ENCODE measurements at places on chromosomes 12 and 14.

- no peak for DNase-seq
Observed at GRCh38 chr12:104852896-104853295, 105.2 kb downstream of the SLC41A2 start.

DNA sequence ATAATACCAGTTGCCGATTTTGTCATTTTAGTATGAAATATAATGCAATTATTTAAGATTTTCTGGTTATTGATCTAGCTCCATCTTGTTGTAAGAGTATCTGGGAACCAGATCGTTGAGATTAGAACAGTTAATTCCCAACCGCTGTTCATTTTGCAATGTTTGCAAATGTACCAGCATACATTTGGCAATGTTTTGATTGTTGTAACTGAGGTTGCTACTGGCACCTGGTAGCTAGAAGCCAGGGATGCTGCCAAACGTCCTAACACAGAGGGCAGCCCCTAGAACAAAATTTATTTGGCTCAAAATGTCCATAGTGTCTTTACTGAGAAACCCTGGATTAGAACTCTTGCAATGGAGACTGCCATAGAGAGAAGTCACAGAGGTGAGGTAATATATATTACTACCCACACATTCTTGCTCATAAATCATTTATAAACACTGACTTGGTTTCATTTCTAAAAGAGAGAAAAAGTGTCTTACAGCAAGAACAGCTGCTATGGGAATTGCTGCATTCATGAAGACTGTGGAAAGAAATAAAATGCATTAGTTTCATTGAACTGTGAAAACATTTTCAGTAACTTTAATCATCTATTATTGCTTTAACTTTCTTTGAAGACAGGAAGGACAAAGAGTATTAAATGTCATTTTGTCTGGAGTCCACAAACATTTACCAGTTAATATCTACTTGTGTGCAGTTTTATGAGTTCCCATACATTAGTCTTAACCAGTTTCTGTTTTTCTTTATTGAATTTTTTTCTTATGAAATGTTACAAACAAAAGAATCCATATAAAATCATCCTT, 46.2 kb downstream of the ABCC9 start:
- DNase-seq, result no peak

GRCh38 chr12:51059086-51059485, 11.0 kb downstream of the LETMD1 start:
- DNase-seq, result no peak

GRCh38 chr12:57096748-57097553, 8.0 kb downstream of the NAB2 start:
- DNase-seq, result no peak

GRCh38 chr12:132610051-132610759, at the start of gene LRCOL1:
Gene LRCOL1 (minus strand): TSS chr12:132610582. CDS start chr12:132606251, 4,331 bp downstream.
- no peak for DNase-seq

DNA sequence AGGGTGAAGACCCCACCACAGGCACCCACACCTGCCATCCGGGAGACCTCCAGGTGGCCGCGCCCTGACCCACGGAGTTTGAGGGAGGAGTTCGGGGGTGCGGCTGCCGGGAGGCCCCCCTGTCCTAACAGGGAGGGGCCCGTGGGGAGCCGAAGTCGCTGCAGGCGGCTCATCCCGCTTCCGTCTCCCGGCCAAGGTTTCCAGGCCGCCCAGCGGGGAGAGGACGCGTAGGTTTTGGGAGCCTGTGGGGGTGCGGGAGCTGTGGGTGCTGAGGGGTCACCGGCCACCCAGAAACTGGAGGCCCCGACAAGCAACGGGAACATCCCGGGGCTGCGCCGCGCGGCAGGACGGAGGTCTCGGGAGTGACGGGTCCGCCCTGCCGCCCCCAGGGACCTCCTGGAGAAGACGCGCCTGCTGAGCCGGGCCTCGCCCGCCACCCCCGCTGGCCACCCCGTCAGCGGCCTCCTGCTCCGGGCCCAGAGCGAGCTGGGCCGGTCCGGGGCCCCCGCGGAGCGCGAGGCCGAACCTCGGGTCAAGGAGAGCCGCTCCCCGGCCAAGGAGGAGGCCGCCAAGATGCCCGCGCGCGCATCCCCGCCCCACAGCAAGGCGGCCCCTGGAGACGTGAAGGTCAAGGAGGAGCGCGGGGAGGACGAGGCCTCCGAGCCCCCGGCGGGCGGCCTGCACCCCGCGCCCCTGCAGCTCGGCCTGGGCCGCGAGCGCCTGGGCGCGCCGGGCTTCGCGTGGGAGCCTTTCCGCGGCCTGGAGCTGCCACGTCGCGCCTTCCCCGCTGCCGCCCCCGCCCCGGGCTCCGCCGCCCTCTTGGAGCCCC, 27.6 kb downstream of the LRCOL1 start:
- DNase-seq, result no peak

DNA sequence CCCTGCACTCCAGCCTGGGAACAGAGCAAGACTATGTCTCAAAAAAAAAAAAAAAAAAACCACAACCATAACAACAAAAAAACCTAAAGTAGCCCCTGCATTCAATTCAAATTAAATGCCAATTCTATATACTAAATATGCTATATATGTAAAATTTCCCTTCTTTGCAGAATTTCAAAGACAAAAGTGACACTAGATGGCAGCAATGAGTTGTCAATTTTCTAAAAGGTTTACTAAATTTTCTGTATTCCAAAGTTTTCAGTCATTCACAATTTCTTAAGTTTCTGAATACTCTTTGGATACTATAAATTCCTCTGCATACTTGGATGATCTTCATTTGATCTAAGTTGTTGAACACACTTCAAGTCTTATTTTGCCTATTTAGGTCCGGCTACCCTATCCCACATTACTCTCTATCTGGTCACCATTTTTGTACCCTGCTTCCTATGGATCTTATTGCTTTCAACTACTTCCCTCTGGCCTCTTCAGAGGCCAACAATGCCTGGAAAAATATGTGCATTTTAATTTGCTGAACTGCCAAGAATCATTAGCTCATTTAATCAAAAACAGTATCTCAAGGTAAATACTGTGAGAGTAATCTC, 27.9 kb downstream of the HNRNPC start:
- no peak for DNase-seq

DNA sequence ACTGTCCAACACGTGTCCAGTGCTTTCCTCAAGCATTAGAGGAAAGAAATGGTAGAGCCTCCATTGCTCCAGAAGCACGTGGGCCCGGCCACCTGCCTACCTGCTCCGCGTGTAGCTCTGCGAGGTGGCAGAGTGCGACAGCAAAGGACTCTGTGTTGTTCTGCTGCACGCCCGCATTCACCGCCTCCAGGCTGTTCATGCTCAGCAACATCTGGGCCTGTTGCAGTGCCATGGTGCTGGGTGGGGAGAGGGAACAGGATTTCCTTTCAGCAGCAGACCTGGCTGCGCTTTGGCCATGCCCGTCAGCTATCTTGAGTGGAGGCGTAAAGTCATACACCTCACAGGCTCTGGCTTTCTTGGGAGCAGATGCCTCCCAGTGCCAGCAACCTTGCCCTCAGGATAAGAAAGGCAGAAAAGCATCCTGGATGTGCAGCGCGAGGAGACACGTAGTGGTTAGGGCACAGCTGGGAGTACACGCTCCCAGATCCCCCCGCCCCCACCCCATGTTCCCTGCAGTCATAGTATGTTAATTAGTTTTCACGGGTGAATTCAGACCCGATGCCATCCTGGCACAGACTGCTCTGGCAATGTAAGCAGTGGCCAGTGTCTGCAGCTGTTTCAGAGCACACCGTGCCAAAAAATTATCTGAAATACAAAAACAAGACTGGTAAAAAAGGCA, 25.1 kb downstream of the ANAPC5 start:
- no peak for DNase-seq

DNA sequence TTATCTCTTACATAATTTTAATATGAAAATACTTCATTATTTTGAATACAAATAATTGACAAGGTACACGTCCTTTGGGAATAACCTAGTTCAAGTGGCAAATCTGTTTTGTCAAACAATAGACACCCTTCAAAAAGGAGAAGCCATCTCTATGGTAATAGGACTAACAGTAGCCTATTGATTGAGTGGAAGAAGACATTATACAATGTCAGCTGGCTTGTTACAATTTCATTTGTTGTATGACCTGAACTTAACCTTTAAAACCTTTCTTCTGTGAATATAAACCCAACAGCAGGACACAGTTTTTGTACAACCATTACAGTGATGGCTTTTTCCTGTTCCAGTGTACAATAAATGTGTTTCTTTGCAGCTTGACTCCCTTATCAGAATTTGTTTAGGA, 8.1 kb downstream of the TMEM260 start:
- no peak for DNase-seq

DNA sequence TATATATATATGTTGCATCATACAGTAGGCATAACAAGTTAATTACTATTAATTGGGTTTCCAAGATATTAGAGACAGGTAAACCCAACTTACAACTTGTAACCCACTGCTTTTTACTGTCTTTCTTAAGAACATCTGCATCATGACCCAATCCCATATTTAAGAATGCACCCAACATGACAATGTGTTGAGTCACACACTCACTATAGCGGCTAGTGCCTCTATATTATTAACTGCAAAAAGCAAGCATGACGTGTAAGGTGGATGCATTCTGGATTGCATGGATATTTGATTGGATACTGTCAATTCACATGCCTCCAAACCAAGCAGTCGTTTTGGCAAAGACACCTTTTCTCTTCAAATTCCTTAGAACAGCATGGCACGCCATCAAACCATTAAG, 68.2 kb downstream of the KSR2 start:
- no peak for DNase-seq
